ENCODE measurements at places on chromosomes 16 and 17.

GRCh38 chr16:82641336-82641984 lies 14.7 kb downstream of the CDH13 start:
- DNase-seq: peak; percentile 72

- no peak for DNase-seq
Measured at GRCh38 chr16:75263963-75264445, 12.6 kb upstream of the BCAR1 start.

- DNase-seq: no peak
Measured at GRCh38 chr17:15900871-15901270, 44.1 kb upstream of the ADORA2B start.

GRCh38 chr17:42422412-42422957 lies 571 bp downstream of the CAVIN1 start:
- no peak for DNase-seq

GRCh38 chr17:49894761-49895160 lies 46.9 kb upstream of the TAC4 start:
- DNase-seq: no peak

DNA sequence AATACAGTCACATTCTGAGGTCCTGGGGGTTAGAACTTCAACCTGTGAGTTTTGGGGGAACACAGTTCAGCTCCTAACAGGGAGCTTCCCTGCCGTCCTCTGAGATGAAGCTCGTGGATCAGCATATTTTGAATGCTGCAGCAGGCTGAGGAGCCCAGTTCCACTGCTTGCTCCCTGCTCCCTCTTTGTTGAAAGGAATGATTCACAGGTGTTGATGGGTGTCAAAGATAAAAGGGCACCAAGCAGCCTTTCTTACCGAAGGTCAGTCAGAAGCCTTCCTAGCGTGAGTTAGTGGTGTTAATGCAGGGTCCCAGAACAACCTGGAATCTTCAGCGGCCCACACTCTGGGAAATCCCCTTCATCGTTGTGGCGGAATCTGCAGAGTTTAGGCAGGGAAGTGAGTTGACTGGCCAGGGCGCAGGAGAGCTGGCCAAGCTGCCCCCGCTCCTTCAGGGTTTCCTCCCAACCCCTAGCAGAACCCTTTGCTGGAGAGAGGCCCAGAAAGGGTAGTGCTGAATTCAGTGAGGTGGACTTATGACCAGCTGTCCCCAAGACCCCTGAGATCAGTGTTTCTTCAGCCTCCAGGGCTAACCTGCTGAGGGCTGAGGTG lies 114.8 kb downstream of the GNAO1 start:
- DNase-seq: no peak

GRCh38 chr17:45256114-45256966 lies 5.6 kb downstream of the SPATA32 start:
- DNase-seq: no peak

DNA sequence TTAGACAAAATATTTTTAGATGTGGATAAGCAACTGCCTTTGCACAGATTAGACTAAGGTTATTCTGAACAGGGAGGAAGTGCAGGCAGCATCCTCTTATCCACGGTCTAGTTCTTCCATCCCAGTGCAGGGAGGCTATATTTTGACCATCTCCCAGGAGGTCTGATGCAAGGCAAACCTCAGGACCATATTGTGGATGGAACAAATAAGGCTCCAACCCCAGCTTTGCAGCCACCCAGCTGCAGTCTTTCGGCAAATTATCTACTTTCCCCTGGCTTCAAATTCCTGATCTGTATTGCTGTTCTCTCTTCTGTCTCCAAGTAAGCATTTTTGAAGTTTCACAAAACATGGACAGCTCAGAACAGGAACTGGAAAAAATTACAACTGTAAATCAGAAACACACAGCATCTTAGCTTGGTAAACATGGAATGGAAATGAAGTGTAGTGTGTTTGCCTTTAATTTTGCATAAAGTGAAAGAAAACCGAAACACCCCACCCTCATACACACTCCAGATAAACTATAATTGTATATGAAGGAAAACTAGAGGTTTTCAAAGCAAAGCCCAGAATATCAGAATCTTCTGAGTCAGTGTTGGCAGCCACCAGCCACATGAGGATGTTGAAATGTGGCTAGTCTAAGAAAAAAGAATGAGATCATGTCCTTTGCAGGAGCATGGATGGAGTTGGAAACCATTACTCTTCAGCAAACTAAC lies 33.5 kb upstream of the MON1B start:
- no peak for DNase-seq

DNA sequence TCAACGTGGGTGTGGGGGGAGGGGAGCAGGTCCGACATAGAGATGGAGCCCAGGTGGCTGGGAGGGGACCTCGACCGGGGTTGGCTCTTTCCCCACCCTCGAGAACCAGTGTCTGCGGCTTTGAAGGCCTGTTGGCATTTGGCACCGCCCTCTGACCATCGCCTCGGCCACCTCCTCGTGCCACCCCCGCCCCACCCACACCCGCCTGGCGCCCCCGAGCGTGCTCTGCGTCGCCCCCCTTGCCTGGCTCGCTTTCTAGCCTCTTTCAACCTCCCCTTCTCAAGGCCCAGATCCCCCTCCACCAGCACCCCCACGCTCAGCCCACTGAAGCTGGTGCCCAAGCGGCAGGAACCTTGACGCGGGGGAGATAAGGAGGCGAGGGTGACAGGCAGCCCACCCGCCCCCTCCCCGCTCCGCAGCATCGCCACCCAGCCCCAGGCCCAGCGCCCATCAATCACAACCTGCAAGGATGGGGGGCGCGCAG lies 619 bp downstream of the CACNB1 start:
- DNase-seq: no peak

DNA sequence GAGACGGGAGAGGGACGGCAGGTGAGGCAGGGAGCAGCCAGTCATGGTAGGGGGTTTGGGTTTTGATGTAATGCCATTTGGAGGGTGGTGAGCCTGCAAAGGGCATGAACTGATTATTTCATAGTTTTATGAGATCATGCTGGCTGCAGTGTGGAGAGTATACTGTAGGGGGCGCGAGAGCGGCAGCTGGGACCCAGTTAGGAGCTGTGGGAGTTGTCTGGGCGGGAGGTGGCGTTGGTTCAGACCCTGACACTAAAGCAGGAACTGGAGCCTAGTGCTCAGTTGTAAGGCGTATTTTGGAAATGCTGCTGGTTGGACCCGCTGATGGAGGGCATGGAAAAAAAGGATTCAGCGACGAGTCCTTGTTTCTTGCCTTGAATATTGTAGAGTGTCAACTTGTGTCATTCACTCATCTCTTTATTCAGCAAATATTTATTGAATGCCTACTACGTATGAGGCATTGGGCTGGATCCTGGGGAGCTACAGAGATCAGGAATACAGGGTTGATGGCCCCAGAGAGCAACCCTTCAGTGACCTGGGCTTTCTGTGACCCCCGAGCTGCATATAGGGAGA lies 23.7 kb upstream of the KDM8 start:
- peak; percentile 71 for DNase-seq

GRCh38 chr17:29571883-29572681 lies 3.6 kb downstream of the TP53I13 start:
- no peak for DNase-seq

- no peak for DNase-seq
Measured at GRCh38 chr16:20750558-20750957, 8.9 kb upstream of the THUMPD1 start.

DNA sequence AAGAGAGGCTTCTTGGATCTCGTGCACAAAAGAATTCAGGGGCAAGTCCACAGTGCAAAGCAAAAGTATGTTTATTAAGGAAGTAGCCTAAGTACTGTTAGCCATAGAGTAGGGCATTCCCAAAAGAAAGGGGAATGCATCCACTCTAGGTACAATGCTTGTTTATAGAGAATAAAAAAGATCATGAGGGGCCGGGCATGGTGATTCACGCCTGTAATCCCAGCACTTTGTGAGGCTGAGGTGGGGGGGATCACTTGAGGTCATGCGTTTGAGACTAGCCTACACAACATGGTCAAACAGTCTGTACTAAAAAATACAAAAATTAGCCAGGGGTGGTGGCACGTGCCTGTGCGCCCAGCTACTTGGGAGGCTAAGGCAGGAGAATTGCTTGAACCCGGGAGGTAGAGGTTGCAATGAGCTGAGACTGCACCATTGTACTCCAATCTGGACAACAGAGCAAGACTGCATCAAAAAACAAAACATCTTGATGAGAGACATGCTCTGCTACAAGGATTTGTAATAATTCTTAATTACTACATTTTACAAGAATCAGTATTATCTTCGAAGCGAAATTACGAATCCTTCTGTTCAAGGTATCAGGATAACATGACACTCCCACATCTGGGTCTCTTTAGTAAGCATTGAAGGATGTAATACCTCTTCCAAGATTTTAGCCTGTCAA lies 191.6 kb downstream of the CPPED1 start:
- DNase-seq: no peak

DNA sequence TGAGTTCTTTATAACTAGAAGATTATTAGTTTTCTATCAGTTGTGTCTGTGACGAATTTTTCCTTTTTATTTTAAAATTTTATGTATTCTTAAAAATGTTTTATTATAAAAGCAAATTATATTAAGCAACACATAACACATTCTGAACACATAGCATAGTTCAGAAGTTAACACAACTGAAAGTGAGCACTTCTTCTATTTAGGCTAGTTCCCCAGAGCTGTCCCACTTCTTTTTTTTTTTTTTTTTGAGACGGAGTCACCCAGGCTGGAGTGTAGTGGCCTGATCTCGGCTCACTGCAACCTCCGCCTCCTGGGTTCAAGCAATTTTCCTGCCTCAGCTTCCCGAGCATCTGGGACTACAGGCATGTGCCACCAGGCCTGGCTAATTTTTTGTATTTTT lies 37.7 kb upstream of the ALDH3A2 start:
- DNase-seq: no peak

DNA sequence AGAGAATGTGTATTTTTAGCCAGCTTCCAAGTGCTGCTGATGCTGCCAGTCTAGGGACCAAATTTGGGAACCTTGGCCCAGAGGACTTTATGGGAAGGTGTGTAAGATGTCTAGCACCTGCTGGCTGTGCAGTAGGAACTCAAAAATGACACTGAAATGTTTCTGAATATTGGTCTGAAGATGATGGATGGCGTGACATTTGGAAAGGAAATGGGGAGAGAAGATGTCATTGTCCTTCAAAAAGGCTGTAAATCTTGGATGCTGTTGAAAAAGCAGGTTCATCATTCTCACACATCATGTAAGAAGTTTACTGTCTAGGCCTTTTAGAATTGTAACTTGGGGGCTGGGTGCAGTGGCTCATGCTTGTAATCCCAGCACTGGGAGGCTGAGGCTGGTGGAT lies 6.7 kb downstream of the EPN2 start:
- no peak for DNase-seq

- peak; percentile 87 for DNase-seq
Measured at GRCh38 chr17:75848523-75849278, 4.5 kb upstream of the UNC13D start.

- DNase-seq: no peak
Measured at GRCh38 chr17:63337579-63337978, 108.5 kb downstream of the CYB561 start.

DNA sequence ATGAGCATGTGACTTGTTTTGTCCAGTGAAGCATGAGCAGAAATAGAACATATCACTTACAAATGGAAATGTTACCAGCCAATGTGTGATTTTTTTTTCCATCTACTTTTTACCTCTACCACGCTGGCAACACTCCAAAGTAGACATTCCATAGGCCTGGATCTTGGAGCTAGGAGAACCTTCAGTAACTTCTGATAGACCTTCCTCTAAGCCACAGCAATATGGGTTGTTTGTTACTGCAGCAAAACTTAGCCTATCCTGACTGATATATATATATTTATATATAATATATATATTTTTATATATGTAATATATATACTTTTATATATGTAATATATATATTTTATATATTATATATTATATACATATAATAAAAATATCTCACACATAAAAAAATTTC lies 284.4 kb upstream of the XYLT1 start:
- DNase-seq: no peak

GRCh38 chr16:17691106-17691898 lies 220.5 kb upstream of the XYLT1 start:
- no peak for DNase-seq

Measured in fibroblast of pulmonary artery (primary cell).